ENCODE measurements at places on chromosomes 3 and 15. TPM values are rescaled to one million over a fixed set of nuclear protein-coding genes. Genes with fewer than 3 reads are reported as not detected.

- DNase-seq, result no peak
Measured at GRCh38 chr3:185789134-185789533, 35.7 kb downstream of the IGF2BP2 start.

- no peak for DNase-seq
Measured at GRCh38 chr15:82138306-82138705, 92.5 kb upstream of the MEX3B start.

GRCh38 chr3:13145826-13146642 is 72.8 kb upstream of the IQSEC1 start:
- no peak for DNase-seq

DNA sequence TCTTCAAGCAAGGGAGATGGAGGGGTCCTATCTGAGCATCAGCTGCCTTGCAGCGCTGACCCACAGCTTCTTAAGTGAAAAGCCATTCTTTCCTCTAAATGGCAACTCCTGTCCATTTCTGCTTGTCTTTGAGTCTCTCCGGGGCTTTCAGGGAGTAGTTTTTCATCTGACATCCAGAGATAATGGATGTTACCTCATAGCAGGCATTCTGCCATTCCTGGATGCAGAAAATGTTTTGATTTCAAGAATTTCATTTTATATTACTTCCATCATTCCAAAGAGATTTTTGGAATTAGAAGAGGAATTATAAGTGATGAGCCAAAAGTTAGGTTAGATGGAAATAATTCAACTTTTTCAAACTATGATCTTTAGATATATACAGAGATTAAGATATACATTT is 44.9 kb upstream of the GABRG3 start:
- DNase-seq, result no peak

SLC51B gene
- polyA plus RNA-seq, result 10.5 TPM

SLC38A3 gene
- polyA plus RNA-seq, result 7.2 TPM

- DNase-seq, result no peak
Measured at GRCh38 chr3:146380046-146380445, 89.3 kb downstream of the PLSCR2 start.

- no peak for DNase-seq
Measured at GRCh38 chr3:10627884-10628572, 122.6 kb upstream of the ATP2B2 start.

AADACL2 gene
- polyA plus RNA-seq, result 0.07 TPM
